ENCODE measurements at places on chromosomes 7 and 10. TPM values are rescaled to one million over a fixed set of nuclear protein-coding genes. Genes with fewer than 3 reads are reported as not detected.

Gene PDE1C
- 0.76 TPM for total RNA-seq

Gene MUC12
- not detected for total RNA-seq

Gene AKR1E2
- 1.8 TPM for total RNA-seq

Gene FRA10AC1
- 13.2 TPM for total RNA-seq

Gene AKR1C4
- total RNA-seq = not detected

Gene TAS2R41
- total RNA-seq = not detected

Gene SPDYE1
- total RNA-seq = not detected

Gene GRID2IP
- total RNA-seq = not detected

Gene MMRN2
- total RNA-seq = 23.2 TPM

Gene C10orf62
- 1.0 TPM for total RNA-seq

Gene HTR7
- 0.26 TPM for total RNA-seq

Gene GLCCI1
- total RNA-seq = 5.1 TPM

Gene BAIAP2L1
- 1.4 TPM for total RNA-seq

Gene PON1
- total RNA-seq = not detected

Gene NODAL
- not detected for total RNA-seq

Gene OPALIN
- total RNA-seq = not detected

Gene ABCA13
- 0.06 TPM for total RNA-seq

Gene PITRM1
- total RNA-seq = 74.5 TPM

Gene DLG5
- total RNA-seq = 62.9 TPM

Gene COL13A1
- 0.94 TPM for total RNA-seq

Gene RGS10
- total RNA-seq = 5.7 TPM

Measured in psoas muscle (tissue), 8 donors.